ENCODE measurements at places on chromosomes 4 and X. TPM values are rescaled to one million over a fixed set of nuclear protein-coding genes. Genes with fewer than 3 reads are reported as not detected.

DNA sequence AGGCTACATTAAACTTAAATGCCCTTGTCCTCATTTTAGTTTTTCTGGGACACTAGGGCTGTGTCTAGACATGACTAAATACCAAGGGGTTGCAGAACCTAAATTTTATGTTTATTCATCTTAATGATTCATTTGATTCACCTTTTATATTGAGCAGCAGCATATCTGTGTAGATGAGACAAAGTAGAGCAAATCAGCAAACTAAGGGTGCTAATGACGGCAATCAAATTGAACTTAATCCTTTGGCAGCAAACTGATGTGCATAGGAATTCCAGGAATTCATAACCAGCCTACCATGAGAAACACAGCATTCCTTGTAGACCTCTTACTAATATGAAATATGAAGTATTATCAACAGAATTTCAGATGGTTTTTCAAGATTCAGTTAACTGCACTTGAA, 25.1 kb downstream of the EPHA5 start:
- no peak for DNase-seq

- no peak for DNase-seq
Measured at GRCh38 chr4:153421941-153422340, 44.2 kb upstream of the TMEM131L start.

- no peak for DNase-seq
Measured at GRCh38 chr4:113758372-113758771, 3.2 kb downstream of the CAMK2D start.

GRCh38 chr4:156778606-156779005, 193.0 kb downstream of the PDGFC start:
- DNase-seq: no peak

Gene CNGA1
- 9.5 TPM for total RNA-seq
